Esophagus squamous epithelium (tissue), 5 donors: ENCODE measurements at places on chromosomes 12 and 14.

GRCh38 chr12:50276912-50277671, 6.2 kb downstream of the LIMA1 start:
- DNase-seq = no peak

GRCh38 chr12:12901158-12901791, 9.9 kb downstream of the GPRC5A start:
- no peak for DNase-seq

GRCh38 chr12:101670007-101670671, 27.3 kb upstream of the CHPT1 start:
- no peak for DNase-seq

GRCh38 chr12:117084405-117085317, 14.6 kb downstream of the TESC start:
- DNase-seq = no peak

- no peak for DNase-seq
Observed at GRCh38 chr12:11743423-11744409, 94.2 kb downstream of the ETV6 start.

DNA sequence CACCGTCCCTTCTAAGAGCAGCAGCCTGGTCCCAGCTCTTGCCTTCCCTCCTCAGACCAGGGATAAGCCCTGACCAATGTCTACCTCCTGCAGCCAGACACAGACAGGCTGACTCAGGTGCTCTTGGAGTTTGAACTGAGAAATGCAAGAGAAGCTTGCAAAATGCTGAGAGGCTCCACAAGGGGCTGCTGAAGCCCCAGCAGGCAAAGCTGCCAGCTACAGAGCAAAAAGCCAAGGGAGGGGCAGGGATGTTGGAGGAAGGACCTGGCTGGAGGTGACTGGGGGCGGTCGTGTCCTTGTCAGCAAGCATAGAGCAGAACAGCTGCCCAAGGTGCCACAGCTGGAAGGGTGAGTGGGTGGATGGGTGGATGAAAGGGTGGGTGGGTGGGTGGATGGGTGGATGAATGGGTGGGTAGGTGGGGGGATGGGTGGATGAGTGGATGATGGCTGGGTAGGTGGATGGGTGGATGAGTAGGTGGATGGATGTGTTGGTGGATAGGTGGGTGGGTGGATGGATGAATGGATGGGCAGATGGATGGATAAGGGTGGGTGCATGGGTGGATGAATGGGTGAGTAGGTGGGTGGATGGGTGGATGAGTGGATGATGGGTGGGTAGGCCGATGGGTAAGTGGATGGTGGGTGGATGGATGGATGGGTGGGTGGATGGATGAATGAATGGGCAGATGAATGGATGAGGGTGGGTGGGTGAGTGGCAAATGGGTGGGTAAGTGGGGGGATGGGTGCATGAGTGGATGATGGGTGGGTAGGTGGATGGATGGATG, 4.0 kb upstream of the INF2 start:
- DNase-seq = no peak

GRCh38 chr12:38384816-38385378, 68.3 kb downstream of the ALG10B start:
- DNase-seq = no peak

DNA sequence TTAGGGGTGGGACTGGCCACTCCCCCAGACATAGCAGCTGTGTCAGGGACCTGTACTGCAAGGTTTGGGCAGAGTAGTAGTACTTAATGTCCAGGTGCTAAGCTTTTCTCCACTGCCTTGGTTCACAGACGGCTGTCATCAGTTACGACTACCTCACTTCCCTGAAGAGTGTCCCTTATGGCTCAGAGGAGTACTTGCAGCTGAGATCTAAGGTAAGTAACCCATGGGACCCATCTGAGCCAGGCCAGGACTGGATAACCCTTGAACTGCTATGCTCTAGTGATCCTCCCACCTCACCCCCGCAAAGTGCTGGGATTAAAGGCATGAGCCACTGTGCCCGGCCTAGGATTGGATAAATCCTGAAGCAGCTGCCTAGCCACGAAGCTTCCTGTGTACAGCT, 22.4 kb downstream of the ADCK1 start:
- DNase-seq = no peak

DNA sequence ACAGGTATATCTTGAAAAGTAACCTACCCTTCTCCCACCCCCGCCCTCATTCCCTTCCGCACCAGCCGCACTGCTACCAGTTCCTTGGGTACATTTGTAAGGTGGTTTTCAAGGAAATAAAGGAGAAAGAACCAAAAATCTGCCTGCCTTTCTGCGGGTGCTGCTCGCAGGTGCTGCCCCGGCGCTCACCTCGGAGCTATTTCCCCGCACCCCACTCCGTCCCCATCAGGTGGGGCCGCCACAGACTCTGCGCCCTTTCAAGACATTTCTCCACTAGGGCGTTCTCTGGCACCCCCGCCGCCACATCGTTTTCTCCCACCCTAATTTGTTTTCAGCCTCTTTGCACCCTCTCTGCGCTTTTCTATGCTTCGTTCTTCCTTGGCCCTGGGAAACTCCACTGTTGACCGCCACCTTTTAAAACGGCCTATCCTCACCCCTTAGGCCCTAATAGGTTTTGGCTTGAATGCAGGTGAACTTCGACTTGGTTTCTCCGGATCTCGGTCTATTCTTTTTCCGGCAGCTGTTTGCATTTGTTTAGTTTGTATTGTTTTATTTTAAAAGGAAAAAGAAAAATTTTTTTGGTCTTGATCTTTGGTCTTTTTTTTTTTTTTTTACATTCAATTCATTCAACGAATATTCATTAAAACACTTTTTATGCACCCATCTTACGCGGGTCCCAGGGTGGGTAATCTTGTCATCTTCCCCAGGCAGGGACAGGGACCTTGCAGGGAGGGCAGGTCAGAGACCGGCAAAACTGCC, 3.0 kb downstream of the VSX2 start:
- no peak for DNase-seq

- DNase-seq = no peak
Observed at GRCh38 chr12:127013197-127013596, 1253.8 kb upstream of the TMEM132C start.

GRCh38 chr14:93970965-93971634, 5.3 kb downstream of the ASB2 start:
- no peak for DNase-seq

DNA sequence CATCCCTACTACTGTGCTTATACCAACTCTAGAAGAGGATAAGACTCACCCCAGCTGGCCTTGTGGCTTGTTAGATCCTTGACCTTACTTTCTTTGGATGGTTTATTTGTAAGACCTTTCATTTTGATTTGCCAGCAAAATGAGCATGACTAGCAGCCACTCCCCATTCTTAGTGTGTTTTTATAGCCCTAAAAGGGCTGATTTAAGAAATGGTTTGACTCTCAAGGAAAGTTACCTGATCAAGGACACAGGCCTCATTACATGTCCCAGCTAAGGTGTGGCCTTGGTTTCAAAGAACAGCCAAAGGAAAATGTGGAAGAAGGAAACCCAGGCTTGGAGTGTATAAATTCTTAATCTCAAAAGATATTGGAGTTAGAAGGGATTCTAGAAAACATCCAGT, 41.4 kb downstream of the SLC17A8 start:
- no peak for DNase-seq

- no peak for DNase-seq
Observed at GRCh38 chr14:90611936-90612335, 204.3 kb downstream of the TTC7B start.

DNA sequence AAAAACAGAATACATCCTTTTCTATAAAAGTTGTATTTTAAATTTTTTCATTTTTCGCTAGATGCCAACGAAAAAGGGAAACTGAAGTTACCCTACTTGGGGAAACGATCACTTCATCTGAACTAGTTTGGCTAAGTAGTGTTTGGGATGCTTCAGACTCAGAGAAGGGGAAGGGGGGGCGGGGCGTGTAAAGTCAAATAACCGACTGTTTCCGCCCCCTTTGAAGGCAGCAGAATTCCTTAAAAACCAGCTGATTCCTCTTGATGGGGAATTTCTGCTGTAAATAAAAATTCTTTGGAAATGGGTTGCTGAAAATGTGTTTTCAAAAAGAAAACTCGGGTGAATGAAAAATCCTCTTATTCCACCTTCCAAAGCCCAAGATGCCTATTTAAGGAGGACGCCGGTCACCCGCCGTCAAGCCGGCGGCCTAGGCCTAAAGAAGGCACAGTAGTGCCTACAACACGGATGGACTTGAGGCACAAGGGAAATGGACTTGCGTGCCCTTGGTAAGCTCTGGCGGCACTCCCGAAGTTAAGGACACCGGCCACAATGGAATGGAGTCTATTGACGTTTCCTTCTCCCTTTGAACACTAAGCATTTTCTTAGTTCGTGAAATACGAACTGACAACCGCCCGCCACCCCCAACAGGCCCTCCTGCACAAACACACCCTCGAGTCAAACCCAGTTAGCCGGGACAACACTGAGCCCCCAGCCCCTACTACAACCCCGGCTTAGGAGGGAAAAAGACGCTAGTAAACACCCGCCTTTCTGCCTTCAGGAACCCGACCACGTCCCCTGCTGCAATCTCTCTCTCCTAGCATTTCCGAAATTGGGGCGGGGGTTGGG, 1.9 kb downstream of the ATXN2 start:
- DNase-seq = no peak

GRCh38 chr12:104360983-104361707, 57.6 kb downstream of the EID3 start:
- DNase-seq = no peak

DNA sequence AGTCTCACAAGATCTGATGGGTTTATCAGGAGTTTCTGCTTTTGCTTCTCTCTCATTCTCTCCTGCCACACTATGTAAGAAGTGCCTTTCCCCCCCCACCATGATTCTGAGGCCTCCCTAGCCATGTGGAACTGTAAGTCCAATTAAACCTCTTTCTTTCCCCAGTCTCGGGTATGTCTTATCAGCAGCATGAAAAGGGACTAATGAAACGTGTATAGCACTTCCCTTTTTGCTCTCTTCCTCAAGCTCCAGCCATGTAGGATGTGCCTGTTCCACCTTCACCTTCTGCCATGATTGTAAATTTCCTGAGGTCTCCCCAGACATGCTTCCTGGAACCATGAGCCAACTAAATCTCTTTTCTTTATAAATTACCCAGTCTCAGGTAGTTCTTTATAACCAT, 7.0 kb upstream of the CRACR2A start:
- no peak for DNase-seq
